ENCODE measurements at places on chromosomes 4 and X.

GRCh38 chr4:67922697-67923096 is 38.9 kb upstream of the TMPRSS11D start:
- DNase-seq, result no peak

DNA sequence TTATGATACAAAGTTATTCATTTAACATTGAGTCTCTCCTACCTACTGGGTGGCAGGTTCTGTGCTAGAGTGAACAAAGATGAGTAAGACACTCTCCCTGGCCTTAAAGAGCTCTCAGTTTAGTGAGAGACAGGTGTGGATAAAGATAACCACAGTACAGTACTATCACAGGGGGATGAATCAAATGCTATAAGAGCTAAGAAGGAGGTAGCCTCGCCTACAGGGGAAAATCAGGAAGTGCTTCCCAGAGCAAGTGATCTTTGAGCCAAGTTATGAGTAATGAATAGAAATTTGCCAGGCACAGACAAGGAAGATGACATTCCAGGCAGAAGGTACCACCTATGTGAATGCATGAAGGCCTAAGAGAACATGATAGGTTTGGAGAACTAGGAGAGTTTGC is 3.4 kb upstream of the IGBP1 start:
- DNase-seq, result no peak

DNA sequence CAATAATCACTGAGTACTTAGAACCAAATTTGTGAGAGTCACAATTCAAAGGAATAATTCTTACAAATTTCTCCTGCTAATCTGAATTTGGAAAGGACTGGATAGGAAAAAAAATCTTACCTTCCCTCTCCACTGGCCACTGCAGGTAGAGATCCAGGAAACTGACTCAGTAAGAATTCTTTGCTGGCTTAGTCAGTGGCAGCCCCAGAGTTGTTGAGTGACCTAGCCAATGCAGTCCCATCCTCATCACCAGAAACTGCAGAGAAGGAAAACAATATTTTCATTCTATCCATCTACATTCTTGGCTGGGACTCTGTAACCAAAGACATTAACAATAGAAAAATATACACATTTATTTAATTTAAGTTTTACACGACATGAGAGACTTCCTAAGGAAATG is 572.0 kb downstream of the ADGRL3 start:
- DNase-seq, result no peak

GRCh38 chrX:78123190-78123589 is 16.3 kb downstream of the TAF9B start:
- no peak for DNase-seq

GRCh38 chr4:84451546-84451945 is 47.5 kb downstream of the NKX6-1 start:
- no peak for DNase-seq

DNA sequence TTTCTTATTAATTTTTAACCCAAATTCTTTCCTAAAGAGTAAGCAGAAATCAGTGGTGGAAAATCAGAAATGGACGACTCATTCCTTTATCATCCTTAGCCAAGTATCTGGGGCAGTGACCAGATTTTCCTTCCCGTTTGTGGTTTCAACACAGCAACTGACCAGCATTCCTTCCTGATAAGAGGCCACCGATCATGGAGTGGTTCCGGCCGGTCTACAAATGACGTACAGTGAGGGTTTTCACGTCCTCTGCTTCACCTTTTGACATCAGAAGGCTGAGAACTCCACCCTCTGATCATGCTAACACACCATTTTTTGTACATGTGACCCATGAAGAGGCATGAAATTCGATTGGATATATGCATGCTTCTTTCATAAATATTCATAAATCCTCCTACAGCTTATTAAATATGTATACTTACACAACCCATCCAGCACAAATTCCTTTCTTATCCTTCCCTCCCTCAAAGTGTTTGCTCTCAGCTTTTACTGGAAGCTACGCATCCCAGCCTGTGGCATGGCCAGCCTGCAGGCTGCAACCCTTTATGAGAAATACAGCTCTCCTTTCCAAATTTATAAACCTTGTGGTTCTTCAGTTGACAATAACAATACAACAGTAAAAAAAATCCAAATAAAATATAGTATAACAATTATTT is 173.0 kb upstream of the CASK start:
- DNase-seq, result no peak

GRCh38 chr4:76260571-76260970 is 9.1 kb downstream of the FAM47E start:
- no peak for DNase-seq

DNA sequence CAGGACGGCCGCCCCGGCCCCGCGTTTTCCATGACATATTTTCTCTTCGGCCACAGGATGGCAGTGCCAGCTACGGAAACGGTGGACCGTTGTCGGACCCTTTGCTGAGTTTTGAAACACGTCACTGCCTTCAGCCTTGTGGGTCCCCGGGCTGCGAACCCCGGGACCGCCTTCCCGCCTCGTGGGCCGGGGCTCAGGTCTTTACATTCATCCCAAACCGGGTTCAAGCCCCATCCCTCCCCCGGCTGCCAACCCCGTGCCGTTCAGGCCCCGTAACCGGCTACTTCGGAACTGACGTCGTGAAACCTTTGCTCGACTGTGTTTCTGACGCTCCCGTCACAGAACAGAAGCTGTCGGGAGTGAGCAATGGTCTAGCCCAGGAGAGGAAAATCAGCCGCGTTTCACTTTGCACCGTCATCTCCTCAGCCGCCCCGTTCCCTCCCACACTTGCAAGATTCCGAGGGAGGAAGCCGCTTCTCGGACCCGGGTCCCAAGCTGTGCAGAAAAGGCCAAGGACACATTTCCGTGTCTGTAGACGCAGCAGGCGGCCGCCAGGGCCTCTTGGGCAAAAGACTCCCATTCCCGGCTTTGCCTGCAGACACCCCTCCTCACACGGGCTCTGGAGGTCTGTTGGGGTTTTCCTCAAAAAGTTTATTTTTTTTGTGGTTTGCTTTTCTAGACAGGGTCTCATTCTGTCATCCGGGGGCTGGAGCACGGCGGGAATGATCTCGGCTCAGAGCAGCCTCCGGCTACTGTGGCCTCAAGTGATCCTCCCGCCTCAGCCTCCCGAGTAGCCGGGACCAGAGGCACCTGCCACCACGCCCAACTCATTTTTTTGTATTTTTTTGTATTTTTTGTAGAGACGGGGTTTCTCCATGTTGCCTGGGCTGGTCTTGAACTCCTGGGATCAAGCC is 41.4 kb upstream of the PPP2R3B start:
- no peak for DNase-seq

GRCh38 chr4:18162453-18162852 is 140.9 kb upstream of the LCORL start:
- DNase-seq, result no peak

- no peak for DNase-seq
Measured at GRCh38 chr4:12770351-12770750, 713.8 kb downstream of the RAB28 start.

DNA sequence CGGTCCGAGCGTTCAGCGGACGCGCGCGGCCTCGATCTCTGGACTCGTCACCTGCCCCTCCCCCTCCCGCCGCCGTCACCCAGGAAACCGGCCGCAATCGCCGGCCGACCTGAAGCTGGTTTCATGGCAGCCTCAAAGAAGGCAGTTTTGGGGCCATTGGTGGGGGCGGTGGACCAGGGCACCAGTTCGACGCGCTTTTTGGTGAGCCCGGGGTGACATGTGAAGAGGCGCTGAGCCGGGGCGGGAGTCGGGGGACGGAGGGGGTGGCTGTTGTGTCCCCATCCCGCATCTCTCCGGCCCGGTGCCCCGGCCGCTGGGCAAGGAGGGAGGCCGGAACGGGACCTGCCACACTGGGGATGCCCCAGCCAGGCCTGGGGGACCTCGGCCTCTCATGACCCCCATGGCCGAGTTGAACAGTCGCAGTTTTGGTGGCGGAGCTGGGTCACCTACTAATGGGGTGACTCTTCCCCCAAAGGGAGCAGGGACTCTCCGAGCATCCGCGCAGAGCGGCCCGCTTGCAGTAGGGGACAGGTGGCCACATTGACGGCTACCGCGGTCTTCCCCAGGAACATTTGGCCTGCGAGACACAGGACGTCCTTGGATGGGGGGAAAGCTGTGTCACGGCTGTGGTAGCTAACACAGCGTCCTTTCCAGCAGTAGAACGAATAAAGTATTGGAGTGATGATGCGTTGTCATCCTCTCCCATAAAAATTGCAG is at the start of gene GK:
TSS of gene GK (plus strand) at position 9 of the 717 bp plus-strand sequence. CDS start at position 124, 115 bp downstream.
- no peak for DNase-seq

DNA sequence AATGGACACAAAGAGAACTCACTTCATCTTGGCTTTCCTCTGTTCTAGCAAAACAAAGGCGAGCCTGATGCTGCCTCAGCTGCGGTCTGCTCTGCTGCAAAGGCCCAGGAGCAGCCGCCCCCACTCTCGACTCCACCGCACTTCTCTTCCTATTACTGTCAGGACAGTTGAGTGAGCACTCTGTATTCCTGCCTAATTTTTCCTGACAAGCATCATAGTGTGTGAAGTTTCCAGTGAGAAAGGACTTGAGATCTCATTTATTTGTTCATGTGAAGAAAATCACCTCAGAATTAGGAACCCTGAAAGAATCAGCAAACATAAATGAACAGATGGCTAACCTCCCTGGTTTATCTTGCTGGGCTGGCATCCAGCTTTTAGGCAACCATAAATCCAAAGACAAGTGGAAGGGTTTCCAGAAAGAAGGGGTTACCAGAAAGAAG is 15.6 kb downstream of the SCARB2 start:
- no peak for DNase-seq

DNA sequence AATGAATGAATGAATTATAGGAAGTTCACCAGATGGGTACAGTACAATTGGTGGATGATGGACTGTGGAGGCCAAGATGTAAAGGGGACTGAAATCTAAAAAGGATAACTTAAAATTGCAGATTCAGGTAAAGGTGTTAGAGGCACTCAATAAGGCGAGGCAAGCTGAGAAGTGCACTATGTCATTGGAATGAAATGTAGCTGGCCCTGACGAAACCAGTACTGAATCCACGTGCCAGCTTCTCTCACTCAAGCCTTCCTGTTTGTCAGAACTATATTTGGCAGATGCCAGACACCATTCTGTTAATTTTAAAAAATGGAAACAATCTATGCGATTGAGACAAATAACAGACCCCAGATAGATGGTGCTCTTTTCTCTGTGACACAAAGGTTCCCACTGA is 1039.1 kb upstream of the TENM3 start:
- no peak for DNase-seq

DNA sequence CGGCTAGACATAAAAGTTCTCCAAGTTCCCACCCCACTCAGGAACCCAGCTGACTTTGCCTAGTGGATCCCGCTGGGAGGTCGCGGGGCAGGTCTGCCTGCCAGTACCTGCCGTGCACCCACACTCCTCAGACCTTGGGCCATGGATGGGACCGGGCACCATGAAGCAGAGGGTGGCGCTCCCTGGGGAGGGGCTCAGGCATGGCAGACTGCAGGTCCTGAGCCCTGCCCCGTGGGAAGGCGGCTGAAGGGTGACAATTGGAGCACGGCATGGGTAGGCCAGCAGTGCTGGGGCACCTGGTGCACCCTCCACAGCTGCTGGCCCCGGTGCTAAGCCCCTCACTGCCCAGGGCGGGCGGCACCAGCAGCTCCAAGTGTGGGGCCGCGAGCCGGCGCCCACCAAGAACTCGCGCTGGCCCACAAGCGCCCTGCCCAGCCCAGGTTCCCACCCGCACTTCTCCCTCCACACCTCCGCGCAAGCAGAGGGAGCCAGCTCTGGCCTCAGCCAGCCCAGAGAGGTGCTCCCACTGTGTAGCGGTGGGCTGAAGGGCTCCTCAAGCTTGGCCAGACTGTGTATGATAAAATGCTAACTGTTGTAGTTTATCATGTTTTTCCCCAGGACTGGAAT is 63.1 kb downstream of the UGT2A2 start:
- no peak for DNase-seq

- DNase-seq, result no peak
Measured at GRCh38 chr4:18961879-18962278, 940.3 kb upstream of the LCORL start.

- peak; percentile 29 for DNase-seq
Measured at GRCh38 chr4:14168919-14169318, 541.4 kb upstream of the BOD1L1 start.

GRCh38 chrX:153812220-153812619 is 17.8 kb downstream of the SSR4 start:
- no peak for DNase-seq

GRCh38 chr4:116598980-116599789 is 486.2 kb downstream of the TRAM1L1 start:
- DNase-seq, result no peak

GRCh38 chr4:22099896-22100295 is 151.3 kb upstream of the KCNIP4 start:
- DNase-seq, result no peak

DNA sequence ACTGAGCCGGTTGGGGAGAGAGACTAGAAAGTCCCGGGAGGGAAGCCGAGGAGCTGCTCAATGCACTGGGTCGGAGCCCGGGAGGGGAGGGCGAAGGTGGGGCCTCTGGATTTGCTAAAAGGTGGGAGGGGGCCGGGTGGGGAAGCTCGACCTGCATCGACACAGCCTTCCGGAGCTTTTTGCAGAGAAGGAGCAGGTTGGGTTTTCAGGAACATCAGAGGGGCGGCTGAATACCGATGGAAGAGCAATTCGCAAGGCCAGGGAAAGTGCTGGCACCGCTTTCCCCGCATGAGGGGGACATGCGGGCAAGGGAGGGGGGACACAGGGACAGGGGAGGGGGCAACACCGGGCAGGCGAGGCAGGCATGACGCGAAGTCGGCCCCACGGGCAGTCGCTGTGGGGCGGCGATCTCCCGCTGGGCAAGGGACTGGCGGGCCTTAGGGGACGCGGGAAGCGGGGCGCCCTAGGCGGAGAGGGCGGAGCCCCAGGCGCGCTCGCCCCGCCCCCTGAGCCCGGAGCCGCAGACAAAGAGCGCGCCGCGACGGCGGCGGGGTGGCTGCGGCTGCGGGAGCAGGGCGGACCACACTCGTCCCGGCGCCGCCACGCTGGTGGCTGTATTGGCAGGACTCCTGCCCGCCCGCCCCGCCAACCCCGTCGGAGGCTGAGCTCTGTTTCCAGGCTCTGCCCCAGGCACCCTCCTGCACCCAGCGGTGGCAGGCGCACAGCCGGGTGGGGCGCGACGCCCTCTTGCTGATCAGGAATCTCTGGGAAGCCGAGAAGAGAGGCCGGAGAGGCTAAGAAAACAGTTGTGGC is 11.6 kb downstream of the PDZD4 start:
- DNase-seq, result no peak

DNA sequence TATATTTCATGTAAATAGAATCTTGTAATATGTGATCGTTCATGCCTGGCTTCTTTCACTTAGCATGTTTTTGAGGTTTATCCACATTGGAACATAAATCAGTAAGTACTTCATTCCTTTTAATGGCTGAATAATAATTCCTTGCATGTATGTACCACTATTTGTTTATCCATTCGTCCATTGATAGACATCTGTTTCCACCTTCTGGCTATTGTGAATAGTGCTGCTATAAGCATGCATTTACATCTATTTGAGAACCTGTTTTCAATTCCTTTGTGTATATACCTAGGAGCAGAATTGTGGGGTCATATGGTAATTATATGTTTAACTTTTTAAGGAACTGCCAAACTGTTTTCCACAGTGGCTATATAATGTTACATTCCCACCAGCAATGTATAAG is 356.7 kb upstream of the DIPK2B start:
- DNase-seq, result no peak
